RPMI8226 (cell line): ENCODE measurements at places on chromosomes 1 and 21.

- DNase-seq = no peak
Measured at GRCh38 chr1:15953294-15953771, 22.6 kb downstream of the ZBTB17 start.

DNA sequence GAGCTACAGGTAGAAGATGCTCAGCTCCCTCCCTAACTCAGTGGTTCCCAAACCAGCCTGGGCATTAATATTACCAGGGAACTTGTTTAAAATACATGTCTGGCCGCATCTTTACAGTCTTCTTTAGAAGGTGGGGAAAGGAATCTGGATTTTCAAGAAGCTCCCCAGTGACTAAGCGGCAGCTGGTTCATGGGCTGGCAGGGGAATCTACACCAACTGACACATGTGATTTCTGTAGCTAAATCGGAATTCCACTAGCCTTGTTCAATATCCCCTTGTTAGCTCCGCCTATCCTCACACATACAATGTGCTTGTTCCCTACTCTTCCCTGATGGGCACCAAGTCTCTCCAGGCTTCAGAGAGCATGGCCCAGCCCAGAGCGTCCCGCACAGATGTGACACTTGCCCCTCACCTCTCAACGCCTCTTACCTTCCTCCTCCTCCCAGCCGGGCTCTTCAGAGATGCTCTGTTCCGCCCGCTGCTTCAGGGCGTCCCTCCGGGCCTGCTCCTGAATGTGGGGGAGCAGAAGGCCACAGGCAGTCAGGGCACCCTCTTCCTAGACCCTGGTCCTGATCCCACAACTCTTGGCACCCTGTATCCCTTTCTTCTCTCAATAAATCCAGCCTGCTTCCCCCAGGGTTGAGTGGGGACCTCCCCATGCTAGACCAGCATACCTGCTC lies 15.3 kb downstream of the TSSK3 start:
- DNase-seq = no peak

GRCh38 chr1:117834416-117834815 lies 95.0 kb downstream of the GDAP2 start:
- no peak for DNase-seq

DNA sequence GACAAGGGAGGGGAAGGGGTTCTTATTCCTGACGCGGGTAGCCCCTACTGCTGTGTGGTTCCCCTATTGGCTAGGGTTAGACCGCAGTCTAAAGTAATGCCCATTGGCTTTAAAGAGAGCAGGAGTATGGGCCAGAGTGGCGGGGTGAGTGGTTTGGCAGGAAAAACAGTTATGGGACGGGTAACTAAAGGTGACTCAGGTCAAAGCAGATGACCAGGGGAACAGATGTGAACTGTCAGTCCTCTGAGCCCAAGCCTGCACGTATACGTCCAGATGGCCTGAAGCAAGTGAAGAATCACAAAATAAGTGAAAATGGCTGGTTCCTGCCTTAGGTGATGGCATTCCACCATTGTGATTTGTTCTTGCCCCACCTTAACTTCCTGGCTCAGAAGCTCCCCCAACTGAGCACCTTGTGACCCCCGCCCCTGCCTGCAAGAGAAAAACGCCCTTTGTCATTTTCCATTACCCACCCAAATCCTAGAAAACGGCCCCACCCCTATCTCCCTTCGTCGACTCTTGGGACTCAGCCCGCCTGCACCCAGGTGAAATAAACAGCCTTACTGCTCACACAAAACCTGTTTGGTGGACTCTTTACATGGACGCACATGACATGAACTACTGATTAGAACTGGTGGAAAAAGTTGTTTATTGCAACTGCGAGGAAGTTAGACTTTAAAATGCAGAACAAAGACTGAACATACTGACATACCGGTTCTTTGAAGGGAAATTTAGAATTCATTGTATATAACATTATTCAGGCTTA lies 758 bp upstream of the ATAD3B start:
- peak; percentile 68 for DNase-seq

- DNase-seq = no peak
Measured at GRCh38 chr1:174224641-174225040, 65.3 kb downstream of the RABGAP1L start.

DNA sequence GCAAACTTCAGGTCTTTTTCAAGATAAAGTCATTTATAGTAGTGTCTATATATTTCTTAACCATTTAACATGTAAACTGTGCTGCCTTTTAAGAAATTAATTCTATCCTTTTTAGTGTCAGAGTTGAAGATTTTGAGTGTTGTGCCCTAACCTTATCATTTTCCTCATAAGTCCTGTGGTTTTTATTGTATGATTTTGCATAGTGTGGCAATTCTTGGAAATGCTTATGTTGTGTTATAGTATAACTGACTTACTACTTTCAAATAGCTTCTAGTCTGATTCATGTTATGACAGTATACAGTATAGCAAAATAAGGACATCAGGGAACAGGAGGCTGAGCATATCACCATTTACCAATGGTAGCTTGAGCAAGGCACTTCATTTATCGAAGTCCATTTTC lies 99.1 kb downstream of the PTBP2 start:
- no peak for DNase-seq

DNA sequence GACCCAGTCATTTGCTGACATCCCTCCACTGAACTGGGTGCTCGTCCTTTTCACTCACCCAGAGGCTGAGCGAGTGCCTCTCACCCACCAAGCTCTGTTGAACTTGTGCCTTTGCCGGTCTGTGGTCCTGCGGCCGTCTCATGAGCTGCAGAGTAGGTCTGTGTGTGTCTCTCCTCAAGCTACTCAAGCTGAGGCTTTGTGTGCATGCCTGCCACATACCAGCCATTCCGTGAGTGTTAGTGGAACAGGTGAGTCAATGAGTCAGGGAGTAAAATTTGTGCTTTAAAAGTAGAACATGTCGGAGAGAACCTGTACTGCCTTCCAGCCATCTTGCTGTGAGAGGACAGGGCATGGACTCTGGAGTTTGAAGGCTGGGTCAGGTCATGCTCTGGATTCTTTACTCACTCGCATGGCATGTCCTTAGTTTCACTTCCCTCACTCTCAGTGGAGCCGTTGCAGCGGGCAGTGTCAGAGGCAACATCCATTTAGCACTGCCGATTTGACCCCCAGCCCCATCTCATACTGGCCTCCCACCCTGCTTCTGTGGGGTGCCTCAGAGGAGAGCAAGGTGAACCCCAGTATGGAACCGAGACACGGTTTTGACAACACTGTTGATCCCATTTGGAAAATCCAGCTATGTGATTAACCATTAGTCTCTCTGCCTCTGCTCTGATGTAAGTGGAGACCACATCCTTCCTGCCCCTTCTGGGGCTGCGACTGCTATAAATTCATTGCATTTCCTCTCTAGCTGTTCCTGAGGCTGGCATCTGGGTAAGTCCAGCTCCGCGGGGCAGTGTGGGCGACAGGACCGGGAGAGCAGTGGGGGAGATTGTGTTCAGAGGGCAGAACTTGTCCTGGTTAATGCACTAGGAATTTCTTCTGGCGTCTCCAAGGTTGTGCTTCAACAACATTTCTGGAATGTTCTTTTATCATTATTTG lies at the start of gene NLRP3:
Gene NLRP3 (plus strand): TSS at position 751 of the 939 bp plus-strand sequence. CDS start 2,628 bp downstream, outside the sequence.
- peak; percentile 73 for DNase-seq

GRCh38 chr1:231252336-231252735 lies 11.3 kb downstream of the GNPAT start:
- no peak for DNase-seq

DNA sequence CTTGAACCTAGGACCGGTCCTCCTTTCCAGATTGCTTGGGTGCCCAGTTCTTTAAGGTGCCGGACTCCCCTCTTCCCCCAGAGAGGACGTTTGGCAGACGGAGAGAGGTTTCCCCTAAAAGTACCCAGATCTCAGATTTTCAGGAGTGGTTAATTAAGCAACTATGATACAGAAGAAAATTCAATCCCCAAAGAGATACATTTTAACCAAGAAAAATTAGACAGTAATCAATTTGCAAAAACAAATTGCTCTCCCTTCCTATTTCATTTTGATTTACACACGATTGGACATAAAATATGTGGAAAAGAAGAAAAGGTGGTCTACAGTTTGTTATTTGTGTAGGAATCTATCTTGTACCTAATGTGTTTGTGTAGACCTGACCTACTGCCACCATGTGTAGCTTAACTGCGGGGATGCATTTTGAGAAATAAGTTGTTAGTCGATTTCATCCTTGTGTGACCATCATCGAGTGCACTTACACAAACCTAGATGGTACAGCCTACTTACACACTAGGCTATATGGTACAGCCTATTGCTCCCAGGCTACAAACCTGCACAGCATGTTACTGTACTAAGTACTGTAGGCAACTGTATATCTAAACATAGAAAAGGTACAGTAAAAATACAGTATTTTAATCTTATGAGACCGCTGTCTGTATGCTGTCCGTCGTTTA lies 755 bp downstream of the RPAP2 start:
- DNase-seq = peak; percentile 4

- no peak for DNase-seq
Measured at GRCh38 chr1:18948048-18948912, 8.2 kb downstream of the IFFO2 start.

GRCh38 chr1:48654606-48655210 lies 122.0 kb downstream of the BEND5 start:
- DNase-seq = no peak

GRCh38 chr1:84048820-84049219 lies 49.9 kb upstream of the TTLL7 start:
- DNase-seq = no peak

DNA sequence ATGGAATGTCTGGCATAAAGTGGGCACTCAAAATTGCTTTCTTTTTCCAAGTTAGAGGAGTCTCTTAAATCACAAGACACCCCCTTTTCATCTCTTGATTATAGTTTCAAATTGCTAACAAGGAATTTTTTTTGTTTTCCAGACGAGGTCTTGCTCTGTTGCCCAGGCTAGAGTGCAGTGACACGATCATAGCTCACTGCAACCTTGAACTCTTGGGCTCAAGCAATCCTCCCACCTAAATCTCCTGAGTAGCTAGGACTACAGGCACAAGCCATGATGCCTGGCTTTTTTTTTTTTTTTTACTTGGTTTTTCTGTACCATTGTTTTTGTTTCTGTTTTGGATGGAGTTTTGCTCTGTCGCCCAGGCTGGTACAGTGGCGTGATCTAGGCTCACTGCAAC lies 20.8 kb downstream of the ZZZ3 start:
- DNase-seq = no peak

GRCh38 chr1:156627313-156627880 lies 8.2 kb downstream of the HAPLN2 start:
- peak; percentile 82 for DNase-seq

DNA sequence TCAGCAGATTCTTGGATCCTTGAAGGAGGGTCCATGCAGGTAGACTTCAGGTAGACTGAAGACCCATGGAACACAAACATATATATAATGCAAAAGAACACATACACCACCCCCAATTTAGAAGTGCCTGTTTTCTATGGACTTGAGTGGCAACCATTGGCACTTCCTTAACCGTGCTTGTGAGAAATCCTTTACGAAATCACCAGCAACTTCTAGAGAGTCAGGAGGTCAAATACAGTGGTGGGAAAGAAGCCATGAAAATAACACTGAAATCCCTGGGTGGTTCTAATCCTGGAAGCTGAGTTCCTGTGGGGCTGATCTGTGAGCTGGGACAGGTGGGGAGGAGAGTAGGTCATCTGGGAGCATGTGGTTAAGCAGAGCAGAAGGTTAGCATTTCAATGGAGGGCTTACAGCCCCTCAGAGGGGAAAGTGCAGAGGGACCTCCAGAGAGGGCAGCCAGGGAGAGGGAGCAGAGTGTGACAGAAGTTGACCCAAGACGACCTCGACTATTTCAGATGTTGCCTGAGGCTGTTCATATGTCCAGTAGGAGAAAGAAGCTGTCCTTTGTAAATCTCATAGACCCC lies 13.0 kb upstream of the IL10 start:
- DNase-seq = no peak

DNA sequence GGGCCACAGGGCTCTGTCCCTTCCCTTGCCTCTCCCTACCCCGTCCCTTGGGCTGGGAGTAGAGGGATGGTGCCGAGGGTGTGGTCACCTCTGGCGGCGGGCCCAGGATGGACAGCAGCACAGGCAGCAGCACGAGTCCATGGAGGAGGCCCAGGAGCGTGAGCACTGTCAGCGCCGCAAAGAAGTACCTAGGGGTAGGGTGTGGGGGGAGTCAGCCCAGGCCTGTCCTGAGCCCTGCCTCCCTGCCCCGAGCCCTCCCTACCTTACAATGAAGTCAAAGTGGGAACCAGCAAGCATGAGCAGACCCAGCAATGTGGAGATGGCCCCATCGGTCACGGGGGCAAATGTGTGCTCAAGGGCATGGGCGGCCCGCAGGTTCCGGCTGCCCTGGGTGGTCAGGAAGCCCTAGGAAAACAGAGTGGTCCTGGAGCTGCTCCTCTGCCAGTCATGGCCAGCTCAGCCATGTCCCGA lies 14.7 kb downstream of the BTBD19 start:
- no peak for DNase-seq

- DNase-seq = no peak
Measured at GRCh38 chr1:1374589-1374928, 448 bp downstream of the AURKAIP1 start.

DNA sequence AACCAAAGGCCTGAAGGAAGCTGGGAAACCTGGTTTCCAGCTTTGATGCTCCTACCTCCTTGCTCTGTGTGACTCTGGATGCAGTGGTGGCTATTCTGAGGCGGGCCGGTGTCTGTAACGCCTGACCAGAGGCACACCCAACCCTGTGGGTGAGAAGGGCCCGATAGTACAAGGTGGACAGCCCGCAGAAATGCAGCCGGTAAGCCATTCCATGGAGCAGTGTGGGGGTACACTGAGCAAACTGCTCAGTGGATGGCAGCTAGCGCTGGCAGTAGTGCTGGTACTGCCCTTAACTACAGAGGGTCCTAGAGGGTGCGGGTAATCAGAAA lies 36.0 kb downstream of the AHDC1 start:
- DNase-seq = no peak

DNA sequence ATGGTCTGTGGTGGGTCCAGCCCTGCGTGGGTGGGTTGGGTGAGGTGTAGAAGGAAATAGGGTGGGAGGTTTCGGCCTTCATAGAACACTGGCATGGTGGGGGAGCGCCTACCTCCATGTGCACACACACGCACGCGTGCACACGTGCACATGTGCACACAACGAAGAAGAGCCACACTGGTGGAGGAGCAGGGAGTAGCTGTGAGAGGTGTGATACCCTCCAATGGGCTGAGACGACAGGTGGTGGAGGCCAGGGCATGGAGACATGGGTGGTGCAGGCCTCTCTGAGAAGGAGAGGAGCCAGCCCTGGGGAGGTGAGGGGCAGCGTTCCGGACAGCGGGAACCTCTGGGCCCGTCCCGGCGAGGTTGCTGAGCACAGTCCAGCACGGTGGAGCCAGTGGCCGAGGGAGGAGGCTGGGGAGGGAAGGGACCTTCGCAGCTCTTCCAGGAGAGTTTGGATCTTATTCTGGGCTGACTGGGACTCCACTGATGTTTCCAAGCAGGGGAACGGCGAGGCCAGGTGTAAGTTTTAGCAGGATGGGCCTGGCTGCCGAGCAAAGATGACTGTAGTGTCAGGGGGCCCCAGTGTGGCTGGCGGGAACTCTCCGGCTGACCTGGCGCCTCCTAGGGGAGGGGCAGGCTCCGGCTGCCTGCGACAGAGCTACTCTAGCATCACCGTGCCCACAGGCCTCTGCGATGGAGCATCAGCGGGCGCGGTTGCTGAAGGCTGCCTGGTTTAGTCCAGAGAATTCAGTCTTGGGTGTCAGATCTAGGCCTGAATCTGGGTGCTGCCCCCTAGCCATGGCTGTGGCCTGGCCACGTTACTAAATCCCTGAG lies 107.2 kb downstream of the ARHGEF10L start:
- DNase-seq = no peak
